Osteoblast (primary cell): ENCODE measurements at places on chromosomes 5 and 9.

DNA sequence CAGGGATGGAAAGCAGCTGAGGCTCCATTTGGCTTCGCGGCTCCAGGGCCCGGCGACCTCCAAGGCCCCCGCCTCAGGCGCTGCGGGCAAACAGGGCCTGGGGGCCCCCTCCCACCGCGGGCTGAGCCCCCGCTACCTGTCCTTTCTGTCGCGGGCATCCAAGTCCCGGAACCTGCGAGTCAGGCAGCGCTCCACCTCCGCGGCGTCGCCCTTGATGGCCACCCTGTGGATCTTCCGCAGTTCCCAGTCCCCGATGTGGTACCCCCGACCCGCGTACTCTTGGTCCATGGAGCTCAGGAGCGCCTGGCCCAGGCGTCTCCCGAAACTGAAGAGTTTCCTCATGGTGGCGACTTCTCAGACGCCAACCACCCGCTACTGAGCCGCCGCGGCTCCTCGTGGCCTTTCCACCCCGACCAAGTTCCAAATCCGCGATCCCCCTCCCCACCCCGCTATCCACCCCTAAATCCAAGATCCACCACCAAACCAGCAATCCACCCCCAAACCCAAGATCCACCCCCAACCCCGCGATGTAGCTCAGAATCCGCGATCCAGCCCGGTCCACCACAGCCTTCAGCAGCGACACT lies 86.5 kb upstream of the CCDC180 start:
- DNase-seq, result no peak

DNA sequence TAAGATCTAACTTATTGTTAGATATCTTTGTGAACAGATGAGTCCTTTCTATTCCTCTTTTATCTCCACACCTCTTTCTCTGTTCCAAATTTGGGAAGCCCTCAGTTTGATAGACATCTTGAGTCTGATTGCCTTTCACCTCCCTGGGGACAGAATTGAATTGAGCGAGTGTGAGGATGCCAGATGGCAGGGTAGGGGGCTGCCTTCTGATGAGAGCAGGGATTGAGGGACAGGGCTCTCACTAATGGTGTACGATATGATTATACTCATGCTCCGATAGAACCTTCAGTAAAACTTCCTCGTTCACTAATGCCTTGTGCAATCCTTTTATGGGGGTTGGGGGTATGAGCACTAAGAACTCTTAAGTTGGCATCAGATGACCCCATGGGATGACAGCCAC lies 172.1 kb upstream of the DAP start:
- DNase-seq, result peak; percentile 45

- no peak for DNase-seq
Measured at GRCh38 chr5:119274767-119275130, 81.1 kb upstream of the TNFAIP8 start.

- peak; percentile 94 for DNase-seq
Measured at GRCh38 chr9:4299005-4299795, 668 bp downstream of the GLIS3 start.

DNA sequence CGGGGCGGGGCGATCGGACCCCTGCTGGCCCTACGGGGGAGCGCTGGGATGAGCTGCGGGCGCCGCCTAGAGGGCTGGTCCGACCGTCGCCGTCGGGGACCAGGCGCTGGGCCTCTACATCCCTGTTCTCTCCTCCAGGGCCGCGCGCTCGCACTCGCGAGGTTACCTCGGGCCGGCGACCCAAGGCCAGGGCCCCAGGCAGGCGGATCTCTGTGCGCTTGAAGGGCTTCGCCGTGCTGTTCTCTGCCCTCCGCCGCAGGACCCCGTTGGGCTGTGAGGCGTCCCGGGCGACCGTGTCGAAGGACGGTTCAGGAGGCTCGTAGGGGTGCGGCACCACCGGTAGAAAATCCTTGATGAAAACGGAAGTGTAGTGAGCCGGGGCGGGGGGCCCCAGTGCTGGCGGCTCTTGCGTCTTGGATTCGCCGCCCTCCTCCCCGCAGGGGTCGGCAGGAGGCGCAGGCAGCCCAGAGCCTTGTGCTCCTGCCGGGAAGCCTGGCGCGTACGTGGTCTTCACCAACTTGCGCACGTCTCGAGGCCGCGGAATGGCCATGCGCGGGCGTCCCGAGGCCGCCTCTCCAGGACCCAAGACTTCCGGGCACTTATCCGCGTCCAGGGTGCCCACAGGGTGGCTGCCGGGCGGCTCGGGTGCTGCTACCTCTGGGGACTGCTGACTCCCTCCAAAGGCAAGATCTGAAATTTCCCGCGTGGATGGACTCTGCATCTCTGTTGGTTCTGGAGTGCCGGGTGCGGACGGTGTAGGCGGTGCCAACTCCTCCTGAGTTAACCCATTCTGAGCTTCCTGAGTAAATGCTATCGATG lies 2.0 kb downstream of the PROB1 start:
- peak; percentile 98 for DNase-seq

DNA sequence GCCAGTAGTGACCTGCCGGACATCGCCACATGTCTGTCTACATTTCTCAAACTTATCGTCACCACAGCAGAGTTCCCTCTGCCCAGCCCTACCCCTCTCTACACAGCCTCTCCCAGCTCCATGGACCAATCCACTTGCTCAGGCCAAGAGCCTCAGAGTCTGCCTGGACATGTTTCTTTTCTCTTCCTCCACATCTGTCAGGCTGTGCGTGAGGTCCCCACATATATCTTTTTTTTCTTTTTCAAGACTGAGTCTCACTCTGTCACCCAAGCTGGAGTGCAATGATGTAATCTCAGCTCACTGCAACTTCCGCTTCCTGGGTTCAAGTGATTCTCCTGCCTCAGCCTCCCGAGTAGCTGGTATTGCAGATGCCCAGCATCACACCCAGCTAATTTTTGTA lies 62.7 kb upstream of the GGTA1 start:
- DNase-seq, result no peak

GRCh38 chr5:165559645-165560044 lies 2054.2 kb downstream of the MAT2B start:
- DNase-seq, result no peak

DNA sequence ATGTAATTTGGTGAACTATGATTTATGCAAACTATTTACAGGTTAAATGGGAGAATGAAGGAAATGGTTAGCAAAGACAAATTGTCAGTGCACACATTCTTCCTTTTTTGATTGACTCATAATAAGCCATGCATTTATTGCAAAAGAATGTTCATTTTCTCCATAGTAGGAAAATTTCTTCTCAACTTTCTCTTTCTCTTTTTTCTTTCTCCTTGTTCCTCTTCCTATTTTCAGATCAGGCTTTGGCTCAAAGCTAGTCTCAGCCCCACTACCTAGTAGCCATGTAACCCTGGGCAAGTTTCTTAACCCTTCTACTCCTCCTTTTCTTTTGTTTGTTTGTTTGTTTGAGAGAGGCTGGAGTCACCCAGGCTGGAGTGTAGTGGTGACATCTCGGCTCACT lies 156.6 kb downstream of the PIK3R1 start:
- DNase-seq, result no peak

DNA sequence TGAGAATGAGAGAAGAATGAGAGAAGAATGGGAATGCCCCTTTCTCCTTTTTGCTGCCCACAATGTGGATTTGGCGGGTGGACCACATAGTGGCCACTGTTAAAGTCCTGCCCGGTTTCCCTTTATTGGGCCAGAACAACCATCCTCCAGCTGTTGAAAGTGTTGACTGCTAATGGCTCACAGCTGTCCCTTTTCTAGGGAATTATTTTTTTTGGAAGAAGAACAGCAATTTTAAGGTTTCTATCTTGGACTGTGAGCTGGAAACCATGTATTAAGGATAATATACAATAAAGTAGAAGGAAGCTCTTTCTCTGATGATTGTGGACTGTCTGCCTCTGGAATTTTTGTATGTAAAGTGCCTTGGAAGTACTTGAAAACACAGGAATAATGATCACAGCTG lies 185.9 kb downstream of the DMRT2 start:
- no peak for DNase-seq

DNA sequence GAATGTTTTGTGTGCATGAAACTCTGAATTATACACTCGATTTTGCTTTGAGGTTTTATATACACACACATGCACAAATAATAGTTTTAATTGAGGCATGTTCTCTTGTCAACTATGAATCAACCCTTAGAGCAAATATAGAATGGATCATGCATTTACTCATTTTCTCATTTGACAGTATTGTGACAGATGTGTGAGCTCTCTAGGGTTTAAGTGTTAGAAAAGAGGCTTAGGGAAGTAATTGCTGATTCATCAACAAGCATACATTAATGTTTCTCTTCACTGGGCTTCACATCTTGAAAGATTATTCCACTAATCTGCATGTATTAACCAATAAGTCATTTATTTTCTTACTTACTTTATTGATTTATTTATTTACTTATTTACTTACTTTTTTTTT lies 1356.8 kb upstream of the ACO1 start:
- no peak for DNase-seq

DNA sequence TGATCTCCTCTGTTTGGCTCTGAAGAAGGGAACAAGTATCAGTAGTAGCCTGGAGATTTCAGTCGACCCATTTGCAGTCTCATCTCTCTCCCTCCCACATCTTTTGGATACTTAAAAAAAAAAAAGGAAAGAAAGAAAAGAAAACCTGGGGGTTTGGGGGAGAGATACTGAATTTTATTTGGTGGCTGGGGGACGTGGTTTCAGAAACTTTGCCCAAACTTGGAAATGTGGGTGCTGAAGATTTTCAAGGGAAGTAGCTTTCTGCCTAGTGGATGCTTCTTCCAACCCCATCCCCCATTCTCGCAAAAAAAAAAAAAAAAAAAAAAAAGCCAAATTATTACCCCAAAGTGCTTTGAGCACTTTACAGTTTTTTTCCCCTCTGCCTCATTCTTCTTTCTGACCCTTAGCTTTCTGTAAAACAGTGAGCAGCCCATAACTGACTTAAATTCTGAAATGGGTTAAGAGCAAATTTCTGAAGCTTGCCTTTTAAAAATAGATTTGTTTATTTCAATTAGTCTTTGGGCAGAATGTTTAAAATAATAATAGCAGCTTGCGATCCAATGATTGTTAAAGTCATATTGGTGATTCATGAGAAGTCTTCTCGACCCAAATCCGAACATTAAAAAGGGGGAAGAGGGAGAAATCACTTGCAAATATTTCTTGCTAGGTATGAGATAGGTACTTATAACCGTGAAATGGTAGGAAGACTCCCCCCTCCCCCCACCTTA lies 894 bp downstream of the FST start:
- DNase-seq, result peak; percentile 76
